ENCODE measurements at places on chromosomes 12 and 14.

- no peak for DNase-seq
These were observed 392.1 kb upstream of the DDHD1 start for GRCh38 chr14:53545217-53545616.

GRCh38 chr12:46480724-46481123, 108.2 kb upstream of the SLC38A2 start:
- no peak for DNase-seq

- DNase-seq, result no peak
These were observed 345.9 kb downstream of the BCL11B start for GRCh38 chr14:98926146-98926545.

DNA sequence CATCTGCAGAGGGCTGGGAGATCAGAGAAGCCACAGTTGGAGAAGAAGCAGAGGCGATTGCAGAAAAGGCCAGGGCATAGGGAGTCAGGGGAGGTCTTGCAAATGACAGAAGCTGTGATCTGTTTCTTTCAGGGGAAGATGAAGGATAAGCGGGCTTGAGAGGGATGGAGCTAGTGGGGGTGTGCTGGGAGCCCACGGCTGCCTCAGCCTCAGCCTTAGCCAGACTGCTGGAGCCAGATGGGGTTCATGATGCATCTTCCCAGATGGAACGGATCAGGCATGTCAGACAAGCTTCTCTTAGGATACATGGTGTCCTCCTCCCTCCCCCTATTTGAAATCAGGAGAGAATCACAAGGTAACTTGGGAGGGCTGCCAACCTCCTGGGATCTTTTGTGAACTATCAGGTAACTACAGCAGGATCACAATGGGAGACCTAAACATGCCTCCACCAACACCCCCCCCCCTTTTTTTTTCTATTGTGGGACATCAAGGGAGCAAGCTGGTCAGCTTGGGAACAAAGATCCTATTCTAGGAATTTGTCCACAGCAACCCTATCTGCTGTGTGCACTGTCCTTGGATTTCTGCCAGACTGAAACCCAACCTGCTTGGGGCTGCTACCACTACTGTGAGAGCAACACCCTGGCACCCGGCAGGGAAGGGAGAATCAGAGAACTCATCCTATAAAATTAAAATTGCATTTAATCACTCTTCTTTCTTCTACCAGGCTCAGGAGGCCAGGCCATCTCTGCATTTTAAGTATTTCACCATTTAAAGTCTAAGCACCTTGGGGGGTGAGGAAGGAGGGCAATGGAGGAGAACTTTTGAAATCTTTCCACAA, 10.7 kb upstream of the ATP2A2 start:
- no peak for DNase-seq

DNA sequence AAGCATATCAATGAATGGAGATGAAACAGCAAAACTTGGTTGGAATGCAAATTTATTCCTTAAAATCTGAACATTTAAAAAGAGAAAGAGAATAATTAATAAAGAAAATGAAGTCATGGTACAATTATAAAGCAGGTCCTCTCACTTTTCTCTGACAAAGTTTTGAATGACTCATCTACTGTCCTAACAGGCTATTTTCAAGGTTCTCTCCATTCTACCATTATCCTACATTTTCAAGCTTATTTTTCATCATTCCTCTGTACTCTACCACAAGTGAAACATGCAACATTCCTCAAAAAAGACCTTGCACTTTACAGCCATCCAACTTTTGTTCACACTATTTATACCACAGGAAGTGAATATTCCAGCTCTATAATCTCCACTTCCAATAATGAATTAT, 36.9 kb upstream of the AP4S1 start:
- no peak for DNase-seq

DNA sequence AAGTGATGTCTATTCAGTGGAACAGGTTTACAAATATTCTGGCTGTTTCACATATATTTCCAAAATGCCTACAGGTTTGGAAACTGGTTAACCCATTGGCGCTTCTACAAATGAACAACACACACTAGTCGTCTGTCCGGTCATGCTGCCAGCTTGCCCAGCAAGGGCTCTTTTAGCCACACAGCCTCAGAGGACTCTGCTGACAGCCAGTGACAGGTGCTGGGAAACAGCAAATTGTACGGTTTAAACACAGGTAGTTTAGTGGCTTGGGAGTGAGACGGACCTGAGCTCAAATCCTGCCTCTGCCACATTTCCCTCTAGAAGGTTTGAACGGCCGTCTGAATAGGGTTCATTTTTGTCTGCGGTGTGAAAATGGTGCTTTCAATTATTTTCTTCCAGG, 53.8 kb downstream of the MOK start:
- DNase-seq, result no peak

DNA sequence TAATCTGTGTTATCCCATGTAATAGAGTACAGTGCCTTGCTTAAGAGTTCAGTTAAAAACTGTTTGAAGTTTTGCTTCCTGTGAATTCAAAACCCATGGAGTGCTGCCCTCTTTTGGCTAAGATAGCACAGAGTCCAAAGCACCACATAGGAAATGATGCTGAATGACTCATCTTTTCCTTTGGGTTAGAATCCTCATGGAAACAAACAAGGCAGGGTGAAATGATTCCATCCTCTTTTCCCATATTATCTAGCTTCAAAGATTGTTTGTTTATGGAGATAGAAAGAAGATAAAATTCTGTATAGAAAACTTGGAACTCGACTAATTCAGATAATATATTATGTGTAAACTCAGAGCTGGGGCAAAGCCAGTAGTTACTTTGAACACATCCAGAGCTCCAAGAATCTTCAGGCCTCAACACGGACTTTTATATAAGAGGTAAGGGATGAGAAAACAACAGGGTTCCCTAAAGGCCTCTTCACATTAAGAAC, 87.4 kb downstream of the OTOGL start:
- DNase-seq, result no peak

- DNase-seq, result no peak
These were observed 3.4 kb downstream of the CKB start for GRCh38 chr14:103519043-103519836.

GRCh38 chr14:87018294-87018693, 974.7 kb downstream of the GALC start:
- DNase-seq, result no peak

DNA sequence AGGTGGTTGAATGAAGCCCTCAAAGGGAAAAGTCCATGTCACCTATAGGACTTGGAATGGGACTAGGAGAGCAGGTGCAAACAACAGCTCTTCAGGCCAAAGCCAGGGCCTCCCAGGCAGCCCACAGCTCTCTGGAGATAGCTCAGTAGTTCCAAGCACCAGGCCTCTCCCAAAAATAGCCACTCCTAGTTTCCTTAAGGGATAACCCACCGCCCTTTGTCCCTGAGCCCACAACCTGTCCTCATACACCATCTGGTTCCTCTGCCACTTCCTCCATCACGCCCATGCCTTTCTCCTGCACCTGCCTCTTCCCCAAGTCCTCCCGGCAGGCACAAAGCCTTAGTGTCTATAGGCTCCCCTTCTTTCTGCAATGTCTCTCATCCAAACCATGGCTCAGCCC, 2.1 kb downstream of the RAB15 start:
- no peak for DNase-seq

DNA sequence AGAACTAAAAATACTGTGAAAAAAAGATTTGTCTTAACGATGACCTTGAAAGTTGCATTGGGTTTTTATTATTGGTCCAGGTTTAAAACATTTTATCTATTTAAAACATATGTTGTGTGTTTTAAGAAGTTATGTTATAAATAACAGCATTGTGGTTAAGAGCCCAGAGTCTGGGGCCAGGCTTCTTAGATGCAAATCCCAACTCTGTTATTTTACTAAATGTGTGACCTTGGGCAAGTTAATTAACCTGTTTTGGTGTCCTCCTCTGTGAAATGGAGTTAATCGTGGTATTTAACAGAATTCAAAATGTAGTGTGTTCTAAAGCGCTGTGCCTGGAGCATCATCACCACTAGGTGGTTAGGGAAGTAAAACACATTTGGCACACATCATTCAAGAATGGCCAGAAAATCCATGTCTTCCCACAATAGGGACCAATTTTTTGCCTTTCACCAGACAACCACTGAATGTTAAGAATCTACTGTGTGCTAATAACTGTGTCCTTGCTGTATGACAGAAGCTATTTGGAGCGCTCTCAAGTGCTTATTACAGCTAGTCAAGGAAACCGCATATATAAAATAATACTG, 133.3 kb downstream of the MON2 start:
- DNase-seq, result no peak

GRCh38 chr12:43816168-43816567, 10.1 kb upstream of the TWF1 start:
- no peak for DNase-seq

GRCh38 chr12:8960176-8960575, 10.7 kb upstream of the M6PR start:
- DNase-seq, result no peak

GRCh38 chr12:131793243-131794022, 34.8 kb upstream of the MMP17 start:
- DNase-seq, result no peak

DNA sequence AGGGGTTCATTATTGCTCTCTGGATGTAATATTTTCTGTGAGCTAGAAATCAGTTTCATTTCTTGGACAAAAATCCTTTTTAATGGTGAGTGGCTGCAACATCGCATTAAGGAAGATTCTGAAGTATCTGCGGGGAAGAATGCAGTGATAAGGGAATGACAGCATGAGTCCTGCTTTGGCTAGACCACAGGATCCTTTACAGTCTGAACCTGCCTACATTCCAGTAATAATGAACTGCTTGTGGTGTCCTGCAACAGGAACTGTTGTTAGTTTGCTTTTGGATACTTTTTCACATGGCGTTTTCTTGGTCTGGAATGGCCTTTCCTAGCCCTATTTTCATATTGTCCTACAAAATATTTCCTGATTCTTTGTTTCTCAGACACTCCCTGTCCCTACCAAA, 15.7 kb downstream of the MDM2 start:
- DNase-seq, result no peak

DNA sequence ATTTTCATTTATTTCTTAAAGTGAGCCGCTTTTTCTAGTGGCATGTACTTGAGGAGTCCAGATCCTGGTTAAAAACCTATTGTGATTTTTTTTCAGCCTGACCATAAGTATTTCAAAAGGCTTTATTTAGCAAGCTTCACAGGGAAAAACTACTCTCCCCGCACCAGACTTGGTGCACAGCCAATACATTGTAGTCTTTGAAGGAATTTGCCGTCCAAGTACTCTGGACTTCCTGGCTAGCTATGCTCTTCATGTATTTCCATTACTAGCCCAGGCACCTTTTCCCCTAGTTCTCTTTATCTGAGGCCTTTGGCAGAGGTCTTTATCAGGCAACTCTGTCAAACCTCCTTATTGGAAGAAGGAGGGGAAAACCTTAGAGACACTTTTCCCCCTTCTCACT, 234.7 kb downstream of the CCDC91 start:
- DNase-seq, result no peak
